Left cardiac atrium (tissue), 4 donors: ENCODE measurements at places on chromosomes 7 and 10.

- DNase-seq = peak; percentile 59
These were observed 14.7 kb downstream of the FAM241B start for GRCh38 chr10:69644658-69645295.

DNA sequence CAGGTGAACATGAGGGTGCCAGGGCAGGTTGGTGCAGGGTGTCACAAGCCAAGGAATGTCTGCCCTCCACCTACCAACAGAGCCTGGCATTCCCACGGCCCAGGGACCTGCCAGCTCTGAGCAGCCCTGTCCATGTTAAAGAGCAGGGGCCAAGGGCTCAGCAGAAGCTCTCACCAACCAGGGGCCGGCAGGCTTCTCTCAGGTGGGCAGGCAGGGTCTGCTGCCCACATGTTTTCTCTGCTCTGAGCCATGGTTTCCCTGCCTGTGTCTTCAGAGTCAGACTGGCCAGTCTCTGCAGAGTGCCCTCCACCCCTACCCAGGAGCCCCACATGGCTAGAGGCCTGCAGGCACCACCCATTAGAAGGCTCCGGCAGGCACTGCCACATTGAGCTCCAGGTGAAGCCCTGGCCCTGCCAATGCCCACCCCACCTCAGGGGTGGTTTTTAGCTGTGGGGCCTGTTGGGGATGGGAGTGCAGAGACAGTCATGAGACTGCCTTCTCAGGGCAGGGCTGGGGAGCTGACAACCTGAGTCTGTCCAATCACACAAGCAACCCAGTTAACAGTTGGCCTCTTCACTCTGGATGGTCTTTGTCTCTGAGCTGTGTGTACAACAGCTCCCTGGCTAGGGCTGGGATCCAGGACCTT lies 135.9 kb downstream of the ARHGAP22 start:
- peak; percentile 14 for DNase-seq

GRCh38 chr10:72146559-72147323 lies 58.4 kb upstream of the SPOCK2 start:
- DNase-seq = no peak

DNA sequence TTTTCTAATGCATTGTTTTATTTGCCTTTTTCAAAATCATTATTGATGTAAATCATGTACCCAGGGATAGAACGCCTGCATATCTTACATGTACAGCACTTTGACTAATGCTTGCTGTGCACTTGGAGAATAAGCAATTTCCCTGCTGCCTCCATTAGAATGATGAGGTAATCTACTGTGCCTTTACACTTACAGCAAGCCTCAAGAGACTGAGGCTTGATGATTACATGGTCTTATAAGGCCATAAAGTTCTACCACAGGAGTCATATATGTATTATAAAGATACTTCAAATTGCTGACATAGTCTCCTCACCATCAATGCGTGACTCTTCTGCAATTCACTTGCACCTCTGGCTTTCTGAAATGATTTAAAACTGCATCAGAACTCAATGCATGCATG lies 328.6 kb upstream of the HGF start:
- no peak for DNase-seq

- DNase-seq = no peak
These were observed 10.8 kb downstream of the MYL10 start for GRCh38 chr7:101618207-101618839.

- peak; percentile 76 for DNase-seq
These were observed 256.4 kb downstream of the CAMK1D start for GRCh38 chr10:12605580-12606405.

DNA sequence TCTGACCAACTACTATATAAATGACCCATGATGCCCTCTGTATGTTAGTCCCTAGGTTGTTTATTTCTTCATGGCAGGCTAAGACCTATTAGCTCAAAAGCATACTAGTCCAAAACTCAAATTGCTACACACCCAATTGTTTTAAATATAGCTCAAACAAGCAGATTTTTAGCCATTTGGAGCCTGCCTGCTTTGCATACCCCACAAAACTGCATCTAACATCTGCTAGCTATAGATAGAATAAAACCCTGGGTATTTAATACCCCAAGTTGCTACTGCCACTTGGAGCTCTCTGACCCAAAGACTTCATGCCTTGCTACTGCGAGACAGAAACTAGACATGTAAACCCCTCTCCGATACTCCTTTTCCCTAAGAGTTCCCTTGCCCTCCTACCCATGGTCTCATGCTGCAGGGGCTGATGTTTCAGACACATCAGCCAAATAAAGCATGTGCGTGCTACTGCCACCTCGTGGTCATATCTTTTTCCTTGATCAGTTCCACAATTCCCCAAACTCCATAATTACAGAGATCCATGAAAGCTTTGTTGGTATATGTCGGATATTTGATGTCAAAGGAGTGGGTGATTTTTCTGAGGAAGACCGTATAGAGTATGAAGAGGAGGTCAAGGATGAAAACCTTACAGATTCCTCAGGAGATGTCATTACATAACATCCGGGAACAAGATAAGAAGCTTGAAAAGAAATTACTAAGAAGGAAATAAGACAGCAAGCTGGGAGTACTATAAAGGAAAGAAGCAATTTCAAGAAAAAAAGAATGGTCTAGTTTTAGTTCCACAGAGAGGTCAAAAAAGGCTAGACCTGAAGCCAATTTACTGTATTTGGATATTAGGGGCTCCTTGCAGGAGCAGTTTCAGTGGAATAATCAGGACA lies 386.6 kb downstream of the SH2D4B start:
- peak; percentile 34 for DNase-seq

DNA sequence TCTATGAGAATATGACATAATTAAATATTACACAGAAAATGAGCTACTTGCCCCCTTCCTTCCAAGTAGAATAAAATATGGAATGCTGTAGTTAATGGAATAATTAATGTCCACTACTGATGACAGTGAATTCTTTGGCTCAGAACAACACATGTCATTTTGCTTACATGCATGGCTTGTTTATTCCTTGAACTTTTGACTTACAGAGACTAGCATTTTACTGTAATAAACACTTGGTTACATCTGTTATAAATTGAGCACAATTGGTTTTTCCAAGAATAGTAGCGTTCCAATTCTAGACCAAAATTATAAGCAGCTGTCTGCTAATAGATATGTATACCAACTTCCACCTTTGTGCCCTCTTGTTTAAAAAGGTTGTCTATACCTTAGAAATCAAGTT lies 286.7 kb downstream of the OTUD1 start:
- no peak for DNase-seq

- DNase-seq = no peak
These were observed 28.4 kb downstream of the CDK6 start for GRCh38 chr7:92808006-92808405.

- peak; percentile 64 for DNase-seq
These were observed 2.3 kb upstream of the NRP1 start for GRCh38 chr10:33336582-33337325.

DNA sequence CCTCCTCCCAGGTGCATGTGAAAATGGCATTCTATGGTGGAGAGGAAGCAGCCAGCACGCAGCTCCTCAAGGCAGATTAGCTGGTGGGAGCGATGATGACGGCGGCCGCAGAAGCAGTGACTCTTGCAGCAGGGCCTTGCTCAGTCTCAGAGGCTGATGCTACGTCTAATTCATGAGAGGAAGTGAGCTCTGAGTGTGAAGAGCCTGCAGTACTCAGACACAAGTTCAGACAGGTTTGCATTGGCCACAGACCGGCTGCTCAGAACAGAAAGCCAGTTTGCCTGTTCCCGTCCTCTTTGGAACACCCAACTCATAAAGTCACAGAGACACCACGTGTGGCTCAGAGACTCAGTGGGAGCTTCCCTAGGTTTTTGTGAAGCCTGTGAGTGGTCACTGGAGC lies 136.5 kb downstream of the ADARB2 start:
- DNase-seq = no peak

- no peak for DNase-seq
These were observed 179.3 kb upstream of the FZD8 start for GRCh38 chr10:35821339-35821911.

DNA sequence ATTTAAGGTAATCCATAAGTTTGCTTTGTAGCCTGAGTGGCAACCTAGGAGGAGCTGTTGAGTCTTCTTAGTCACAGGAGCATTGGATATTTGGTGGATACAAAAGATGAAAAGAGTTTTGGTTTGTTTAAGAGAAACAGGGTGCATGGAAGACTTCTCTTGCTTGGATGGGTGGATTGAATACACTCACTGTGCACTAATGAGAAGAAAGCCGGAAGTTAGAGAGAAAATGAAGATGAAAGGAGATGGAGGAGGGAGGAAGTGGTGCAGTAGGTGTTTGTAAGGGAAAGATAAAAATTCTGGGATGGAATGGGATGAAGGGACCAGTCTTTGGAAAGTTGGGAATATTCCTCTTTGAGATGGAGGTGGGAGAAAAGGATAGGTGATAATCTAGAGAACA lies 7.7 kb downstream of the MDFIC start:
- DNase-seq = no peak

- DNase-seq = no peak
These were observed 39.7 kb upstream of the CELF2 start for GRCh38 chr10:10977978-10978377.

GRCh38 chr10:89296220-89296648 lies 5.6 kb upstream of the IFIT2 start:
- no peak for DNase-seq

DNA sequence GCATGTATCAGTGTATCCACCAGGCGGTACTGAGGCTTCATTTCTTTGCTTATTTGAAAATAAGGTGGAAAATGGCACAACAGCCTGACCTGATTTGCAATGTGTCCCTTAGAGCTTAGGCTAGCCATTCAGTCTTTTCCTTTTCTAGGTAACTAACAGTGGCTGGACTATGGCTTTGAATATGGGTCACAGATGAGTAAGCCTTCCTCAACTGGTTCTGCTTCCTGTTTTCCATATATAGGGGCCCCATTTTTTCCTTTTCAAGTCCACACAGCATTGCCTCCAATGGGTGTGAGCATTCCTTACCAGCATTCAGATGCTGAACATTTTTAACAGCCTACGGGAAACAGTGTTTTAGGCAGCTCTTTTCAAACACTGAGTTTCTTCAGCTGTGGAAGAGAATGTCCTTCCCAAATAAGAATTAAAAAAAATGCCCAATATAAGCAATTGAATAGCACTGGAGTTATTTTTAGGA lies 3.9 kb upstream of the ITGB1 start:
- no peak for DNase-seq

- DNase-seq = no peak
These were observed 91.5 kb downstream of the ABCA13 start for GRCh38 chr7:48262606-48263310.

GRCh38 chr10:79019441-79020014 lies 49.2 kb upstream of the ZMIZ1 start:
- DNase-seq = peak; percentile 14

- no peak for DNase-seq
These were observed 45.8 kb downstream of the FKBP6 start for GRCh38 chr7:73373741-73374140.

DNA sequence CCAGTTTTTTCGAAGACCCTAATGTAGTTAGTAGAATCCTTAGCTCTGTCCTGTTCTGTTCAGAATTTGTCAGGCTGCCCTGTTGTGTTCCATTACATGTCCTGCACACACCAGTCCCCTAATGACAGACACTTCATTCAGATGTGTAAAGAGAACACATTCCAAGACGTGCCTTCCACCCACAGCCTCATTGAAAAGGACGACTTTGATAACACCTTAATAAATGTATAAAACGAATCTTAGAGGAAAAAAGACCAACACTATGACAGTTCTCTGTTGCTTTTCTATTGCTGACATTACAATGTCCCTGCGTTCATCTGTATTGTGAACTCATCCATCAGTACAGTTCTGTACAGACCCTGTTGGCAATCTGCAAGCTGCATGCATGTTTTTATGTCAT lies 3.5 kb downstream of the LRRTM3 start:
- no peak for DNase-seq

DNA sequence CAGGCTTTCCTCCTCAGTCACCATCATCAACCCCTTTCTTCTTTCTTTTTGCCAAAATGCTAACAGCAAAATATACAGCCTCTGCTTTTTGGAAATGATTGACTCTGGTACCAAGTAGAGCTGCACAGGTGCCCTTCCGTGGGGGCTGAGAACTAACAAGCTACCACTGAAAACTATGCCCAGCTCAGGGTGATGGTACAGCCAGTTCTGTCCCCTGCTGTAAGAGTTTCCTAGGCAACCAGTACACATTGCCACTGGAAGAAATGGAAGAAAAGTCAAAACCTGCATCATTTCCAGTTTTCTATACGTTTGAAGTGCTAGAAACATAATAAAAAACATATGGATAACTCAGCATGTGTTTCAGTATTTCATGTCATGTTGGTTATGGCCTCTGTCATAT lies 297.5 kb downstream of the PRKG1 start:
- no peak for DNase-seq

DNA sequence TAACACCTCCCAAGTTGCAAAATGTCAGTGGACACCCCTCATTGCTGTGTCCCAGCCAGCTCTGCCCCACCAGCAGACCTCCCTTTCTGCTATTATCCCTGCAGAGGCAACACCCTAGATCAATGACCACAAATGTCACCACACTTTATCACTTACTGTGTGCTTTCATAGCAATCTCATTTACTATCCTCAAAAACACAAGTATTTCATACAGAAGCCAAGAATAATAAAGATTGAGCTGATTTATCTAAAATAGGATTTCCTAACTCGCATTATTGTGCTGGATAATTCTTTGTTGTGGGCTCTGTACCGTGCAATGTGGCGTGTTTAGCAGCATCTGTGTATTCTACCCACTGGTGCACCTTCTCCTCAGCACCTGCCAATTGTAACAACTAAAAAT lies 13.2 kb upstream of the ABCB5 start:
- DNase-seq = no peak
